Activated naive CD8-positive, alpha-beta T cell treated with anti-CD3 and anti-CD28 coated beads, Interleukin-2, amount 10 ng/mL, durations not matched to agents 7 days and 5 days (primary cell): ENCODE measurements at places on chromosomes 1 and 21. TPM values are rescaled to one million over a fixed set of nuclear protein-coding genes. Genes with fewer than 3 reads are reported as not detected.

Gene GNPAT
- total RNA-seq = 38.9 TPM

Gene SYT14
- not detected for total RNA-seq

Gene IFI44L
- total RNA-seq = 278 TPM

DNA sequence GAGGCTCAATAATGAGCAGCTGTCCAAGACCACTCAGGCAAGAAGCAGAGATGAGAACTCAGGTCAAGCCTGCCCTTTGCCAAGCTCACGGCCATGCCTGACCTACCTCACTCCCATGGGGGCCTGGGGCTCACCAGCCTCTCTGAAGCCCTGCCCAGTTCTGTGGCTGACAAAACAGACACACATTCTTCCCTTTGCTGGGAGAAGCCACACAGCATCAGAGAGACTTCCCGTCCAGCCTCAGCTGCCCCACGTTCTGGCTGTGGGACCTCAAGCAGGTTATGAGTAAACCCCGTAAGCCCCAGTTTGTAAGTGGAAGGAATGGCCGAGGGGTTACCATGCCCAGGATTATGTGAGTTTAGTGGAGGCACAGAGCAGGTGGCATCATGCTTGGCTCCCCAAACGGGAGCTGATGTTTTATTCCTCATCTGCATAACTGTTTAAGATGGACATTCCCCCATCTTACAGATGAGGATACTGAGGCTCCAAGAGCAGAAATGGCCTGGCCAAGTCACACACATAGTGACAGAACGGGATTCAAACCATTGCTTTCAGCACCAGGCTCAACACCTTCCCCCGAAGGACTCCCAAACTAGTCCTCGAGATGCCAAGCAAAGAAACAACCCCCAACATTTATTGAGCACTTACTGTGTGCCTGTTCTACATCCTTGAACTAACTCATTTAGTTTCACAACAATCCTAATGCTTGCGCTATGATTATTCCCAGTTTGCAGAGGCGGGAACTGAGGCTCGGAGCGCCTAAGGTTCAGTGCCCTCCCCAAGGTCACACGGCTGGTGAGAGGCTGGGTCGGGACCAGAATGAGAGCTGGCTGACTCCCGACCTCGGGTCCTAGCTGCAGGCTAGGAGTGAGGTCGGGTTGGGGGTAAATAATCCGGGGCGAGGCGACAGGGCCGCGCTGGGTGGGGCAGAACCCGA is 49.1 kb upstream of the LAPTM5 start:
- no peak for DNase-seq

Gene B3GALNT2
- 10.7 TPM for total RNA-seq

DNA sequence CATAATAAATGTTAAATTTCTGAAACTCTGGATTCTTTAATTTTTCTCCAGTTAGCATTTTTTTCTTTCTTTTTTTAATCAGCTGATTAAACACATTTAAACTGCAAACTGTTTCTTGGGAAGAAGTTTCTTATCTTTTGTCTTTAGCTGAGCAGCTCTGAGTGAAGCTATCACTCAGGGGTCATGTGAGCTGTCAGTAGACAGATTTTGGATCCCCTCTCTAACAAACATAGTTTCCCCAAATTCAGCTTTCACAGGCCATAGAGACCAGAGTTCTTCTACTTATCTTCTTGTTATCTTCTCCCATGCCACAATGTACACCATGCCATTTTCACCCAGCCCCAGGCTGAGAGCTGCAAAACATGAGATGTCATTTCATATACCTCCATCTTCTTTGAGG is 148.9 kb downstream of the CDC42BPA start:
- no peak for DNase-seq

Gene AGBL4
- not detected for total RNA-seq

- DNase-seq = no peak
Measured at GRCh38 chr1:110490791-110491451, 28.1 kb downstream of the KCNA10 start.

DNA sequence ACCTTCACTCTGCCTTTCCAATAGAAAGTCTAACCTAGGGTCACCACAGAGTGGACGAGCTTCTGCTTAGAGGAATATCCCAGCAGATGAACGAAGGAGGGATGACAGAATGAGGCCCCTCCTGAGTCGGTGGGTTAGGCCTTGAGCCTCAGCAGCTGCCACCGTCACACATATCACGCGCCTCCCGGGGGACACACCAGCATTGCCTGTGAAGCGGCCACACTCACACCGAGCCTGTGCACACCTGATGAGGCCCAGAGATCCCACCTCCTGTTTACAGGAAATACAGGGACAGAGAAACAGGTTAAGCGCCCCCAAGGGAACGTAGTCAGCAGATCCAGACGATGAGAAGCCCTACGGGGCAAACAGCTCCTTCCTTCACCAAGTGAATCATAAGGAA is 25.1 kb upstream of the LRRC47 start:
- no peak for DNase-seq

- no peak for DNase-seq
Measured at GRCh38 chr1:168466092-168466713, 77.6 kb downstream of the XCL2 start.
